Activated T-helper 2 cell treated with anti-CD3 and anti-CD28 coated beads, Interferon-gamma antibody, Interleukin-2, Interleukin-4, amounts not matched to agents 10 μg/mL and 5 μg/mL and 100 μg/mL, durations not matched to agents 14 hours and 24 hours and 36 hours (primary cell): ENCODE measurements at places on chromosomes 6 and 20. TPM values are rescaled to one million over a fixed set of nuclear protein-coding genes. Genes with fewer than 3 reads are reported as not detected.

APCDD1L gene
- not detected in 2 replicates for total RNA-seq

CALHM5 gene
- not detected in 2 replicates for total RNA-seq

ADGRF1 gene
- not detected in 2 replicates for total RNA-seq

MUC22 gene
- total RNA-seq, result not detected in 2 replicates

CPXM1 gene
- total RNA-seq, result 1.3 and 1.5 TPM in 2 replicates

SLC17A2 gene
- total RNA-seq, result 0.41 and 0.55 TPM in 2 replicates

DNA sequence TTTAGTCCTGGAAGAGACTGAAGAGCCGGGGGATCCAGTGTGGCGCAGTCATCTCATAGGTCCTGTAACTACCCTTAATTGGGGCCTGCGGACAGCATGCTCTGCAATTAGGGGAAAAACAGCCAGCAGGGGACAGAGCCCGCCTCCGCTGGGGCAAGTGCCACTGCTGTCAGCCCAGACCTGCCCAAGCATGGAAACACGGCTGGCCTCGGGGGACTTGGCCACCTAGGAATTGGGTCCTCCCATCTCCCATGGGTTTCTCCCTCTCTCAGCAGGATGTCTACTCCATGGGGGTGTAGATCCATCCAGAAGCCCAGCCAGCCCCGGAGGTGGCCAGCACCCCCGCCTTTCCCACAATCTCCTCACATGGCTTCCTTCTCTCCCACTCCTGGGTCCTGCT is 3.6 kb downstream of the GHRH start:
- no peak overlapping the region for H3K27ac ChIP-seq
- no peak overlapping the region for H3K4me3 ChIP-seq
- peaks cover 9% of the 10 kb centered on the region for H3K27me3 ChIP-seq
- no peaks in the 10 kb centered on the region for H3K4me1 ChIP-seq

- H3K27ac ChIP-seq, result no peak overlapping the region
- peaks cover 25% of the 10 kb centered on the region for H3K4me1 ChIP-seq
- no peak for DNase-seq
- no peak overlapping the region for H3K4me3 ChIP-seq
- peaks cover 10% of the 10 kb centered on the region for H3K36me3 ChIP-seq
- no peaks in the 10 kb centered on the region for H3K27me3 ChIP-seq
Measured at GRCh38 chr6:70686548-70687133, 19.0 kb downstream of the SMAP1 start.

GRCh38 chr20:60254901-60255411 is 296.7 kb downstream of the CDH26 start:
- H3K27ac ChIP-seq, result no peak overlapping the region
- no peaks in the 10 kb centered on the region for H3K27me3 ChIP-seq
- H3K4me1 ChIP-seq, result no peaks in the 10 kb centered on the region
- DNase-seq, result no peak
- H3K4me3 ChIP-seq, result no peak overlapping the region
